ENCODE measurements at places on chromosomes 5 and 9.

DNA sequence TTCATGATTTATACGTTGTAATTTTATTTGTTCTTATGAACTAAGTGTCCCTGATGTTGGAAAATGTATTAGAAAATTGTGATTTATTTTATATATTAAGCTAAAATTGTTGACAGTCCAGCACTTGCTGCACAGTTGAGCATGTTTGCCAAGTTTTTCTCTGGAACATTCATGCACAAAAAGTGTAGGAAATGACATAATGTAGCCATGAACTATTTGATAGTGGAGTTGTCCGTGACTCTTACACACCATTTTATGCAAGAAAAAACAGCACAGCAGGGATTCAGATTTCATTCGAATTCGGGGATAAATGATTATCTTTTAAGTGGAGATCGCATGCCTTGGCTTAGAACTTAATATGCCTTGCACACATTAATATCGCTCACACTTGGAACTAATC, 708.6 kb upstream of the WWC1 start:
- no peak for DNase-seq

GRCh38 chr9:111013250-111013649, 25.0 kb downstream of the LPAR1 start:
- no peak for DNase-seq

DNA sequence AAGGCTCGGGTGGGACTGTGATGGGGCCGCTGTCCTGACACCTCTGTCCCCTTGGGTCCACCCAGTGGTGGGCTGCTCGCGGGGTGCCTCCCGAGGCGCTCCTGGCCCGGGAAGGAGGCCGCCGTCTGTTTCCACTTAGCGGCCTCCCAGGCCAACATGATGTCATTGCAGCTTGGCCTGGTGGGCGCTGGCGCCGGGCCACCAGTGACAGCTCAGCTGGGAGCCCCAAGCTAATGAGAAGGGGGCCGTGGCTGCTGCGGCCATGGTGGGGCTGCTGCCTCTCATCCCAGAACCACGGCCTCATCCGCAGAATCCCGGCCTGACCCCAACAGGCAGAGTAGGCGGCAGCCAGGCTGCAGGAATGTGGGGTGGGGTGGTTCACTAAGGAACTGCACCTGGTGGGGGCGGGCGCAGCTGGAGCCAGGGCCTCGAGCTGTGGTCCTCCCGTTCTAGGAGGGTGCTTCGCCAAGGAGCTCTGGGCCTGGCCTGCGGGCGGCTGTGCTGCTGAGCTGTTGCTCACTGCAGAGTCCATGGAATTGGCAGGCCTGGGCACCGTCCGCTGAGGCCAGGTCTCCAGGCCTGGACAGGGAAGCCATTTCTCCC, 123.5 kb upstream of the COL5A1 start:
- no peak for DNase-seq

GRCh38 chr9:104961701-104962359, 33.9 kb upstream of the ABCA1 start:
- no peak for DNase-seq

DNA sequence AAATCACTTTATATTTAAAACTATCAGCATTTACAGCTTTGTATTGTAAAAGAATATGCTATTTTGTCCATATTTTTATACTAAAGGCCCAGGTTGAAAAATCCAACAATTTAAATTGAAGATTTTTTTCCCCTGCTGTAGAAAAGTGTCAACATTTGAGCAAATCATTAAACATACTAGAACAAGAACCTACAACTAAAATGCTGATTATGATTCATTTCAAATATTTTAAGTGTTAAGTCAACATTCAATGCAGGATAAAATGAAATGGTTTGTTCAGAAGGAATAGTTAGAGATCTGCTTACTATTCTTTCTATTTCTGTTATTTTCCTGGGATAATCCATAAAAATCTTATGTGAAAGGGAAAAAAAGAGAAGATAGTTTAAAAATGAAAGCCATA, 866.5 kb upstream of the DMAC1 start:
- DNase-seq, result no peak

- DNase-seq, result no peak
Observed at GRCh38 chr9:100452894-100453293, 20.1 kb upstream of the TMEFF1 start.

DNA sequence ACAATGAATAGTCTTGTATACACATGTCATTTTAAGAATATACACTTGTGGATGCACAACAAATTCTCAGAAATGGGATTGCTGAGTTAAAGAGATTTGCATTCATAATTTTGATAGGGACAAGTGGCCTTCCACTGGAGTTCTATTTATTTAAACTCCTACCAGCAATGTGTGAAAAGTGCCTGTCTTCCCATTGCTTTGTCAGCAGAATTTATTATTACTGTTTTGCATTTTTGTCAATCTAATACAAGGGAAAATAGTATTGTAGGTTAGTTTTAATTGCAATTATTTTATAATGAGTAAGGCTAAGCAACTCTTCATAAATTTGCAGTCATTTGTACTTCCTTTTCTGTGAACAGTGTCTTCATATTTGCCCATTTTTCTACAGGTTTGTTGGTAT, 55.0 kb downstream of the C9orf57 start:
- no peak for DNase-seq

- DNase-seq, result no peak
Observed at GRCh38 chr9:37732952-37733351, 20.7 kb upstream of the TRMT10B start.

GRCh38 chr9:124018730-124019697, 7.4 kb downstream of the LHX2 start:
- no peak for DNase-seq

DNA sequence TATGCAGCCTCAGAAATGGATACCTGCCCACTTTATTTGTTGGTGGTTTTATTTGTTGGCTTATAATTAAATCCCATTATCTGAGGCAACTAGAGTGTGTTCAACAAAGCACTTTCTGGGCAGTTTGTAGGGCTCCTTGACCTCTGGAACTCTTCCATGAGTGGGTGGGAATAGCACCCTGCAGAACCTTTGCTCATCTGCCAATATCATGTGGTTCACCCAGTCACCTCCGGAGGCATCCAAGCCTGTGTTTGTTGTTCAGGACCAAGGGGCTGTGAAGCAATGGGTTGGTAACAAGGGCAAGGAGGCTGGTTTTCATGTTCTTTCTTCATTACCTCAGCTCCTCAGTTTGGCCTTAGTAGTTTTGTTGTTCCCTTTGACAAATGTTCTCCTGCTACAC, 314.0 kb downstream of the NDUFS4 start:
- DNase-seq, result no peak

DNA sequence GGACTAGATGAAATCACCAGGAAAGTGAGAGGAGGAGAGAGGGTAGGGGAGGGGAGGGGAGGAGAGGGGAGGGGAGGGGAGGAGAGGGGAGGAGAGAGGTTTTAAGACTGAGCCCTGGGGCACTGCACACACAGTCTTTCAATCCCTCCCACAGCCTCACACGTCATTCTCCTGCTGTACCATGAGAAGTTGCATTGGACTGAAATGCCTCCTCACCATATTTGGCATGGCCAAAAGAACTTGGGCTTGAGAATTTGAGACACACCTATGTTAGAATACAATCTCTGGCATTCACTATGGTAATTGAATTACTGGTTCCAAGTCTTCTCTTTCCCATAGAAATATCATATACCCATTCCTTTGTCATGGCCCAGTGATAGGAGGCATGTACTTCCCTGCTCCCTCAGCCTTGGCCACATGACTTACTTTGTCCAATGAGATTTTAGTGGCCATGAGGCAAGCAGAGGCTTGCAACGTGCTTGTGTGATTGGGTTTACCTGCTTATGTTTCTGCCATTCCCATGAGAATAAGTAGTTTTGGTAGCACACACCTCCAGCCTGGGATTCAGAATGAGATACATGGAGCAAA, 133.3 kb upstream of the SMARCA2 start:
- no peak for DNase-seq

DNA sequence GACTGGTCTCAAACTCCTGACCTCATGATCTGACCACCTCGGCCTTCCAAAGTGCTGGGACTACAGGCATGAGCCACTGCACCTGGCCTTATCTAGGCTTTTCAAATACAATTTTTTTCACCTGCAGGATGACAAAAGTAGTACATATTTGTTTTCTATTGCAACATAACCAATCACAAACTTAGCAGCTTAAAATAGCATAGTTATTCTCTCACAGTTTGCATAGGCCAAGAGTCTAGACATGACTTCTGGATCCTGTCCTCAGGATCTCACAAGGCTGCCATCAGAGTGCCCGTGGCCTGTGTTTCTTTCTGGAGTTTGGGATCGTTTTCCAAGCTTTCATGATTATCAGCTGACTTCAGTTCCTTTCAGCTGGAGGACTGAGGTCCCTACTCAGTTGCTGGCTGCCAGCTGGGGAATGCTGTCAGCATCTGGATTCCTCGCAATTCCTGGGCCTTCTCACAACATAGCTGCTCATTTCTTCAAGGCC, 348.9 kb downstream of the ARHGEF28 start:
- no peak for DNase-seq

DNA sequence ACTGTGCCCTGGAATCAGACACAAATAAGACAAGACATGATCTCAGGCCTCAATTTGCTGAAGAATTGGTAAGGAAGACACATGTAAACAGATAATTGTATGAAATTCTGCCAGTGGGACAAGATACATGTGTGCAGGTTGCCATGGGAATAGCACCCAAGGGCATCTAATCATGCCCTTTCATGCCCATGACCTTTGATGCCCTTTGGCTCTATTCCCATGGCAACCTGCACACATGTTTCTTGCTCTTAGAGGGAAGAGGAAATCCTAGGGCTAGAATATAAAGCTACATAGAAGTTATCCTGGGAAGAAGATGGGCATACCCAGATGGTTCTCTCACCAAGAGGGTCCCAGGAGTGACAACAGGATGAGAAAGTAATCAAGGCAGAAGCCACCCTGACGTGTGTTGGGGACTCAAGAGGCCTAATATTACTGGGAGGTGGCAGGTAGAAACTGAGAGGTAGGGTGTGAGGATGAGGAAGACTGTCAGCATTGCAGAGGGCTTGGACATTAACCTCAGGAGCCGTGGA, 34.4 kb downstream of the P4HA2 start:
- no peak for DNase-seq
